Fibroblast of villous mesenchyme (primary cell): ENCODE measurements at places on chromosomes 6 and 20. TPM values are rescaled to one million over a fixed set of nuclear protein-coding genes. Genes with fewer than 3 reads are reported as not detected.

SLC17A3 gene
- not detected in 2 replicates for total RNA-seq

ETV7 gene
- 0.32 and 0.86 TPM in 2 replicates for total RNA-seq

LAMP5 gene
- not detected in 2 replicates for total RNA-seq

BCAS1 gene
- under 0.01 TPM in 2 replicates for total RNA-seq

PRDM13 gene
- total RNA-seq, result not detected in 2 replicates

TINAG gene
- total RNA-seq, result not detected in 2 replicates

PSMF1 gene
- total RNA-seq, result 35.4 and 50.3 TPM in 2 replicates

C6orf132 gene
- total RNA-seq, result 2.6 and 4.3 TPM in 2 replicates

ABHD16B gene
- total RNA-seq, result not detected in 2 replicates

PTPRA gene
- total RNA-seq, result 20.6 and 41.5 TPM in 2 replicates
